Erythroblast (primary cell): ENCODE measurements at places on chromosomes 6 and 20.

- no peak for DNase-seq
Observed at GRCh38 chr6:16697437-16698161, 63.7 kb downstream of the ATXN1 start.

GRCh38 chr20:47117773-47118172 lies 223.1 kb downstream of the EYA2 start:
- no peak for DNase-seq

DNA sequence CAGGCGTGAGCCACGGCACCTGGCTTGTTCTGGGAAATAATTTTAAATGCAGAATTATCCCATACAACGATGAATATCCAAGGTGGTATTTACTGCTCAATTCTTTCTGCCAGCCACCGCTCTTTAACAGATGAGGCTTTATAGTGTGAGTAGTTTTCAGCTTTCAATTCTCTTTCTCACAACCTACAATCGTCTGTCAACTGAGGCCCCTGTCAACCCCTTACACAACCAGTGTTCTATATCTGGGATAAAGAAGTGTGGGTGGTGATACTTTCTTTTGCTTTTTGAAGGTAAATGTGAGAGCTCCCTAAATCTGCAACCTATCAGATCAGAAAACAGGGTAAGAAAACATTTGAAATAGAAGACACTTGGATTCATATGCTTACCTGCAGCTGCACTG lies 22.5 kb downstream of the STAU1 start:
- no peak for DNase-seq

GRCh38 chr6:149493761-149494320 lies 9.0 kb upstream of the ZC3H12D start:
- no peak for DNase-seq

GRCh38 chr6:15715851-15716250 lies 53.0 kb upstream of the DTNBP1 start:
- no peak for DNase-seq

GRCh38 chr6:81977486-81977885 lies 225.0 kb upstream of the TENT5A start:
- no peak for DNase-seq

GRCh38 chr20:33727115-33727479 lies 4.7 kb upstream of the ZNF341 start:
- no peak for DNase-seq

DNA sequence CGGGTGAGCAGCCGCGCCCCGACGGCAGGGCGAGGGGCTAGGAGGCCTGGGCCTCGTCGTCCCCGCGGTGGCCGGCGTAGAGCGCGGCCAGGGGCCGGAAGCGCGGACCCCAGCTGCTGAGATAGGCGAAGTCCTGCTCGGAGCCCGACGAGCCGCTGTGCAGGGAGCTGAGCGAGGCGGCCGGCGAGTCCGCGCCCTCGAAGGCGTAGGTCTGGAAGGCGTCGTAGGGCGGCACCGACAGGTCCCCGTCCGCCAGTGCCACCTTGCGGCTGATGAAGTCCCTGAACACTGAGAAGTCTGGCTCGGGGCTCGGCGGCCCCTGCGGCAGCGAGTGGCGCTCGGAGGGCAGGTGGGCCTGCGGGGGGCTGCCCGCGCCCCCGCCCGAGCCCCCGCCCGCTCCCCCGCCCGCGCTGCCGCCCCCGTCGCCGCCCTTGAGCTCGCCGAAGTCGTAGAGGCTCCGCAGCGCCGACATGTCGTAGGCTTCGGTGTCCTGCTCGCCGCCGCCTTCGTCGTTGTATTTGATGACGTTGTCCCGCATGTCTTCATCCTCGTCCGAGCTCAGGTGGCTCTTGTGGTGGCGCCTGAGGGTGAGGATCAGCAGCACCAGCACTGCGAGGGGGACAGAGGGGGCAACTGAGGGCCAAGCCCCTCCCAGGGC lies 56.5 kb downstream of the CD40 start:
- DNase-seq: peak; percentile 83

DNA sequence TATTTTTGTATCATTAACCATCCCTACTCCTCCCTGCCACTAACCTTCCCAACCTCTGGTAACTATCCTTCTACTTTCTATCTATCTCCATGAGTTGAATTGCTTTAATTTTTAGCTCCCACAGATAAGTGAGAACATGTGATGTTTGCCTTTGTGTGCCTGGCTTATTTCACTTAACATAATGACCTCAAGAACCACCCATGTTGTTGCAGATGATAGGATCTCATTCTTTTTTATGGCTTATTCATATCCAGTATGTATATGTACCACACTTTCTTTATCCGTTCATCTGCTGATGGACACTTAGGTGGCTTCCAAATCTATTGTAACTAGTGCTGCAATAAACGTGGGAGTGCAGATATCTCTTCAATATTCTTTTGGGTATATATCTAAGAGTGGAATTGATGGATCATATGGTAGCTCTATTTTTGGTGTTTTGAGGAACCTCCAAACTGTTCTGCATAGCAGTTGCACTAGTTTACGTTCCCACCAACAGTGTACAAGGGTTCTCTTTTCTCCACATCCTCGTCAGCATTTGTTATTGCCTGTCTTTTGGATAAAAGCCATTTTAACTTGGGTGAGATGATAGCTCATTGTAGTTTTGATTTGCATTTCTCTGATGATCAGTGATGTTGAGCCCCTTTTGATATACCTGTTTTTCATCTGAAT lies 201.4 kb downstream of the ARHGAP18 start:
- DNase-seq: peak; percentile 56

GRCh38 chr6:46248143-46248542 lies 77.4 kb upstream of the ENPP5 start:
- no peak for DNase-seq

DNA sequence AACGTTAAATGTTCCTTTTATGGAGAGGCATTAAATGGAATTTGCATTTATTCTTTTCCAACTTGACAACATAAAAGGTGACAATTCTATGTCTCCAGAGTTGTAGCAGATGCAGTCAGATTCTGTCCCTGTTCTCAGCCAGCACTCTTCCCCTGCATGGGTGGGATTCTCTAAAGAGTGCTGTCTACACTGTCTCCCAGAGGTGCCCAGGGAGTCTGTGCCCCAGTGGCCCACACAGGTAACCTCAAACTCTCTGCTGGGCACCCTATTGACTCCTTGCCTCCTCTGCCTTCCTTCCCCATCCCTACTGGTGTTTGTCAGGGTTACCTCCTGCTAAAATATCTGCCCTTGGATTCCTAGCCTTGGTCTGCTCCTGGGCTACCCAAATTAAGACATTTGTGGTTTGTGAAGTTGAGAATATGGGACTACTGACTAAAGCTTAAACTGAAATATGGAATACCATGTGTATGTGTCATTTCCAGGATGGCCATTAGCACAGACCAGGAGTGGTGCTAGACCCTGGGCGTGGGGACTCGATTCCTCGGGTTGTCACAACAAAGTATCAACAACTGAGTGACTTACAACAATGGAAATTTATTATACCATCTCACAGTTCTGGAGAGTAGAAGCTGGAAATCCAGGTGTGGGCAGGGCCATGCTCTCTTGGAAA lies 284.7 kb downstream of the CDH26 start:
- no peak for DNase-seq

GRCh38 chr20:44532981-44533331 lies 11.1 kb upstream of the SERINC3 start:
- DNase-seq: peak; percentile 47

- no peak for DNase-seq
Observed at GRCh38 chr20:12970372-12970821, 38.4 kb upstream of the SPTLC3 start.

DNA sequence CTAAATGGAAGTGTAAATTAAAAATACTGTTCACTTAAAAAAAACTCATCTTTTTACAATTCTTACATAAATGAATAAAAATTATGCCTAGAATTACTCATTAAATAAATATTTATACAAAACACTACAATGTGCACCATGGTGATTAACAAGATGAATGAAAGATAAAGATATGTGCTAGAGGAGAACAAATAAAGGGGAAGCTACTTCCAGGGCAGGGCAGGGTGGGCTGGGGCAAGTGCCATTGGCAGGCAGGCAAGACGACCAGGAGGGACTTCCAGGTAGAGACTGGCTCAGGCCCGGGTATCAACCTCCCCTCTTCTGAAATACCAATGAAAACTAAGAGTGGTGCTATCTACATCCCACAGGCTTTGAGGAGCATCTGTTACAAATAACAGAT lies 20.4 kb downstream of the PREP start:
- peak; percentile 22 for DNase-seq

- no peak for DNase-seq
Observed at GRCh38 chr6:46058951-46059350, 43.3 kb upstream of the CLIC5 start.

GRCh38 chr6:138682704-138683527 lies 90.7 kb upstream of the CCDC28A start:
- no peak for DNase-seq

- no peak for DNase-seq
Observed at GRCh38 chr6:130303431-130303830, 62.4 kb upstream of the TMEM200A start.

DNA sequence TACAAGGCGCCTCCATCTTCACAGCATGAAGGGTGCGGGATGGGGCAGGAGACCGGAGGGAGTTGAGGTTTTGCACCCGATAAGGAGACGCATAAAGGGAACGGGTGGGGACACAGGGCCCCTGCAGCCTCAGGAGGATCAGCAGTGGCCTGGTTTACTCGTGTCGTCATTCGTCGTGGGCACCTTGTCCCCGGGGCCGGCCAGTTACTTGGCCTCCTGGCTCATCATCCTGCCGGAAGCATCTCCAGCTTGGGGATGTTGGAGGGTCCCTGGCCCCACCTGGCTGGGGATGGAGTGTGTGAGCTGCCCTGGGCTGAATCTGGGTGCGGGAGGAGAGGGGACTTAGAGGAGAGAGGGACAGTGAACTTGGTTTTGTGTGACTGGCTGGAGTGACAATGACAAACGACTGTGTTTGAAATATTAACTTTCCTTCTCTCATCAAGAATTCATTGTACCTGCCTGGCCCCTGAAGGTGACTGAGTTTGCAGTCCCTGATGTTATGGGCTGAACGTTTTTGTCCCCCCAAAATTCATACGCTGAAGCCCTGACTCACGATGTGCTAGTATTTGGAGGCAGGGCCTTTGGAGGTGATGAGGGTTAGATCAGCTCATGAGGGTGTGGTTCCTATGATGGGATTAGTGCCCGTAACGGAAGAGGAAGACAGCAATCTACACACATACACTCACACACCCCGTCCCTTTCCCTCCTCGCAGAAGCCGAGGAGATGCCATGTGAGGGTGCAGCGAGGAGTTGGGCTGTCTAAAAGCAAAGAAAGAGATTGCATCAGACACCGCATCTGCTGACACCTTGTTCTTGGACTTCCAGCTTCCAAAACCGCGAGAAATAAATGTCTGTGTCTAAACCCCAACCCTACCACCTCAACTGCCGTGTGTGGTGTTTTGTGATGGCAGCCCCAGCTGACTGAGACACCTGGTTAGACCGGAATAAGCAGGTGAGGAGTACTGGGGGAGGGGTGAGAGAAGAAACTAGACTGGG lies 65.0 kb upstream of the MAP3K4 start:
- DNase-seq: no peak

- no peak for DNase-seq
Observed at GRCh38 chr20:24673678-24674570, 204.5 kb downstream of the SYNDIG1 start.

GRCh38 chr6:160069459-160069858 lies 52.2 kb upstream of the SLC22A1 start:
- DNase-seq: no peak

- no peak for DNase-seq
Observed at GRCh38 chr20:46879386-46879785, 15.3 kb upstream of the EYA2 start.

GRCh38 chr6:33314515-33314942 lies 651 bp upstream of the TAPBP start:
- peak; percentile 89 for DNase-seq

DNA sequence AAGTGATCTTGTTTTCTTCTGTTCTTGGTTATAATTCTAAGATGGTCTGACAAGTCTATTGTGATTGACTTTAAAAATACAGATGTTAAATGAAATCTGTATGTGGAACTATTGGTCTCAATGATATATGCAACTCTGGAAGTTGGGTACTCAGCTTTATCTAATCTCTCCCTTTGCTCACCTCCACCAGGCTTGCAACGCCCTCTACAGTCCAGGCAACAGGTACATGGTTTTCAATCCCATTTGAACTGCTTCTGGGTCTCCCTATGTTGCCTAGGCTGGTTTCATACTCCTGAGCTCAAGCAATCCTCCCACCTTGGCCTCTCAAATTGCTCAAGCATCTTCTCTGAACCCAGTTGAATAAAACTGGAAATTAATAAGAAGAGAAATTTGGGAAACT lies 25.6 kb upstream of the HLA-DQB1 start:
- DNase-seq: peak; percentile 7

GRCh38 chr6:1027109-1027794 lies 284.6 kb upstream of the FOXQ1 start:
- DNase-seq: no peak
